GM12864 (cell line): ENCODE measurements at places on chromosomes 2 and 18.

GRCh38 chr2:11043245-11043644 is 112.0 kb upstream of the SLC66A3 start:
- DNase-seq, result no peak

- no peak for DNase-seq
These were observed 1.6 kb downstream of the DLGAP1 start for GRCh38 chr18:4453567-4453873.

DNA sequence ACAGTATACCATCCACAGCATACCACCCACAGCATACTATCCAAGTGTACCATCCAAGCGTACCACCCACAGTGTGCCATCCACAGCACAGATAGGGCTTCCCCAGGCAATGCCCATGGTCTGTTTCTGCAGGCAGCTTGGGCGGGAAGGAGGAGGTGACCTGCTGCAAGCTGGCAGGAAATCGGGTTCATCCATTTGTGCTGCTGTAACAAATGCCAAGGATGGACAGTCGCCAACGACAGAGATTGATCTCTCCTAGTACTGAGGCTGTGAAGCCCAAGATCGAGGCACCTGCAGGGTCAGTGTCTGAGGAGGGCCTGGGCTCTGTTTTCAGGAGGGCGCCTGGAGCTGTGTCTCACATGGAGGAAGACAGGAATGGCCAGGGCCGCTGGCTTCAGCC is 93.6 kb upstream of the SNTG2 start:
- DNase-seq, result no peak

- DNase-seq, result peak; percentile 43
These were observed 28.3 kb upstream of the INSIG2 start for GRCh38 chr2:118059919-118060478.

- no peak for DNase-seq
These were observed 49.9 kb upstream of the ARL4C start for GRCh38 chr2:234546770-234547169.

- no peak for DNase-seq
These were observed 1.6 kb upstream of the MARCHF7 start for GRCh38 chr2:159710601-159711180.
